Activated CD4-positive, alpha-beta T cell treated with anti-CD3 and anti-CD28 coated beads, Interleukin-2, amount 50 U/mL, for 4 hours (primary cell): ENCODE measurements at places on chromosomes 3 and 15.

DNA sequence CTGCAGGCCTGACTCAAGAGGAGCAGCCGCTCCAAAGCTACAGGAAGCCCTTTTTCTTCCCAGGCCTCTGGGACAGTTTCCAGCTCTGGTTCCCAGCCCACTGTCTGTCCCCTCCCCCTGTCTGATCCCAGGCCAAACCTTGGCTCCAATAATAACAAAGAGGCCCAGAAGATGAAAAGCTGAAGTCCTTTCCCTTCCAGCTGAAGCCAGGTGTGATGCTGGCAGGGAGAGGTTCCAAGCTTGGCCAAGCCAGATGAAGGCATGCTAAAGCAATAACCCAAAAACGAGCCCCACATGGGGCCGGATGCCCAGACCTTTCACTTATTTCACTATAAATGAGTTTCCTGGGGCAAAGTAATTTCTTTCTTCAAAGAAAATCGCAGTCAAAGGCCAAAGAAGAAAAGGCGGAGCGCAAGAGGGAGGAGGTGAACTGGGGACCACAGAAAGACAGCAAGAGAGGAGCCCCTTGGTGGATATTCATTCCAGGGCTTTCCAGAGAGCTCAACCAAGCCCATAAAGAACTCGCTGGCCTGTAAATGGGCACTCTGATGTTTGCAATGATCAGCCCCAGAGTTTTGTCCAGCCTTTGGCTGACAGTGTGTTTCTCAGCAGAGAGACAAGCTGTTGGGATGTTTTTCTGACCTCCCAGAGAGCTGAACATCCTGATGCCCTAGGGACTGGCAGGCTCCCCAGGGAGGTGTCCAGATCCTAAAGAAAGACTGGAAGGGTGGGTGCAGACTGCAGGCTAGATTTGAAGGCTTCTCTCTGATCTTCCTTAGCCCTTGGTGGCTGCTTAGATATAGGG lies 157.6 kb downstream of the UACA start:
- no peak for DNase-seq

GRCh38 chr3:134704556-134704955 lies 53.7 kb upstream of the KY start:
- DNase-seq: no peak

DNA sequence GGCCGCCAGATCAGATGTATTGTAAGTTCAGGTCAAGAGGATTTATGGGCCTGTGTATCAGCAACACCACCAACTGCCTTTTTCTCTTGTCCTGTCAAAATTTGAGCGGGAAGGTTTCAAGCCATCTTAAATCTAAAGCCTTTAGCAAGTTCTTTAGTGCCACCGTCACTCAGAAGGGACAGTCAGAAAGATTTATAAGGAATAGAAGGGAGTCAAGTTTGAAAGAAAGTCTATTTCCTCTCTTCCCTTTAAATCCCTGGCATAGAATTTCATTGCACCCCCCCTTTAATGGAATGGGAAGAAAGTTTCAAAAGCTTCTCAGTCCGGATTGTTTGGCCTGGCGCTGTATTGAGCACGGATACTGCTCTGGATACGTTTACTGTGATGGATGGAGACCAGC lies 359.4 kb downstream of the FEZF2 start:
- DNase-seq: no peak

DNA sequence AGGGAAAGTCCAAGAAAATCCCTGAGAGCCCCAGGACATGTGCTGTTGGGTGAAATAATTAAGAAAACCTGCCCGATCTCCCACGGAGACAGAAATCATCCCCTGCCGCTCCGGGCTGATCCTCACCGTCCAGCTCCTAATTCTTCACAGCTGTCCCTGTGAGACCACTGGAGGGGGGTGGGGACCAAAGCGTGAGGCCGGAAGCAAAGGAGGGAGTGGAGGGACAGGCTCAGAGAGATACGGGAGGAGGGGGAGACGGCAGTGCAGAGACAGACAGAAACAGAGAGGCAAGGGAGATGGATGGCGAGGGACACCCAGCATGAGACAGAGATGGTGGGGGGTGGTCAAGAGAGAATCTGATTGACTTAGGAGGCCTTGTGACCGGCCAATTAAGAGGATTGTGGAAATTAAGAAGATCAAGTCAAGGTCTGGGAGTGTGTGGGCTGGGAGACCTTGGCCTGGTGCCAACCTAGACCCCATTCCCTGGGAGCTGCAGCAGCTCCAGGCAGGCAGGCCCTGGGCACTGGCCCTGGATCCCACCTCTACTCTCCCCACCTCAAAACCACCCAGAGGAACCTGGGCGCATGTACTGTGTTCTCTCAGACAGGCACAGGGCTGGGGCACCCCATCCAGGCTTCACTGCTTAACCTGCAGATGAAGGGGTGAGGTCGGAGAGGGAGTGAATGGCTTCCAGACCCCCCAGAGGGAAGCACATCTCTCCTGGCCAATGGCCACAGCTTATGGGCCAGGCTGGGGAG lies 113.2 kb upstream of the ALDH1A3 start:
- DNase-seq: no peak

- no peak for DNase-seq
These were observed at the start of gene PRICKLE2 for GRCh38 chr3:64224826-64225610. Gene PRICKLE2 (minus strand): TSS chr3:64225466. CDS start chr3:64198927, 26,539 bp downstream.

GRCh38 chr3:73653877-73654276 lies 29.1 kb upstream of the PDZRN3 start:
- DNase-seq: no peak
